ENCODE measurements at places on chromosomes 13 and 19.
A peak's percentile ranks its signal among the peaks of the same experiment; 100 is the strongest.

DNA sequence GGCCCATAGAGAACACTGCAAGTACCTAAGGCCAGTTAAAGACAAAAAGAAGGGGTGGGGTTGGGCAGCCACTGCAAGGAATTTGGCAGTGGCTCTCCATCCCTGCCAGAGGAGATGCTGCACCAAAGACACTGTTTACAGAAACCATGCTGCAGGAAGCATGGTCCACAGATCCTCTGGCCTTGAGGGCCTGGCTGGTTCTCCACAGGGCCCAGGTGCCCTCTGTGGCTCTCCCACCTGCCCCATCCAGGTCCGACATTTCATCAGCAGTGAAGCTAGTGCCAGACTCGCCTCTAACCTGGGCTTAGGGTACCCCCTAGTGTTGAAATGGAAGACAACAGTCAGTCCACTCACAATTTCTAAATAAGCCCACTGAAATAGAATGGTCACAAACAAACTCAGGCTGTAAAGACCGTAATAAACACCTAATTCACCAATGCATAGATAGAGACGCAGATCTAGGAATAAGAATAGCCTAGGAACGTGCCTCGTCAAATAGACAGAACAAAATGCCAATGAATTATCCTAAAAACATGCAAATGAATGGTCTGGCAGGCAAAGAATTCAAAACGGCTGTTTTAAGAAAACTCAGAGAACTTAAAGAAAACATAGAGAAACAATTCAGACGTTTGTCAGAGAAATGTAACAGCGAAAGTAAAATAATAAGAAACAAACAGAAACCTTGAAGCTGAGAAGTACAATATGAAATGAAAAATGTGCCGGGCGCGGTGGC, 23.3 kb downstream of the LYPD4 start:
- DNase-seq: peak; percentile 25

GRCh38 chr13:41610404-41610803, 153.1 kb downstream of the RGCC start:
- no peak for DNase-seq

DNA sequence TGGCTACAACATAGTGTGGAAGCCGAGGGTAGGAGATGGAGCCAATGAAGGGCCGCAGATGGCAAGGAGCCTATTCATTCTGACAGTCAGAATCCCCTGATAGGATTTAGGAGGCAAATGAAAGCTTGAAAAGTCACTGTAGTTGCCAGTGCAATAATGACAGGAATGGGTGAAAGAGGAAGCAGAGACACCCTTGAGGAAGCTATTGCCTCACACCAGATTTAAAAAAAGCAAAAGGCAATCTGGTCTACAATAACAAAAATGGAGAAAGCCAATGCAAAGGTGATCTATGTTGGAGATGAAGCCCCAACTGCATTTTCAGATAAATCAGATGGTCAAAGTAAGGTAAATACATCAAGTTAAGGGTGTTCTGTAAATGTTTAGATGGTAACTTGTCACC, 158.5 kb downstream of the TUBA3C start:
- no peak for DNase-seq

DNA sequence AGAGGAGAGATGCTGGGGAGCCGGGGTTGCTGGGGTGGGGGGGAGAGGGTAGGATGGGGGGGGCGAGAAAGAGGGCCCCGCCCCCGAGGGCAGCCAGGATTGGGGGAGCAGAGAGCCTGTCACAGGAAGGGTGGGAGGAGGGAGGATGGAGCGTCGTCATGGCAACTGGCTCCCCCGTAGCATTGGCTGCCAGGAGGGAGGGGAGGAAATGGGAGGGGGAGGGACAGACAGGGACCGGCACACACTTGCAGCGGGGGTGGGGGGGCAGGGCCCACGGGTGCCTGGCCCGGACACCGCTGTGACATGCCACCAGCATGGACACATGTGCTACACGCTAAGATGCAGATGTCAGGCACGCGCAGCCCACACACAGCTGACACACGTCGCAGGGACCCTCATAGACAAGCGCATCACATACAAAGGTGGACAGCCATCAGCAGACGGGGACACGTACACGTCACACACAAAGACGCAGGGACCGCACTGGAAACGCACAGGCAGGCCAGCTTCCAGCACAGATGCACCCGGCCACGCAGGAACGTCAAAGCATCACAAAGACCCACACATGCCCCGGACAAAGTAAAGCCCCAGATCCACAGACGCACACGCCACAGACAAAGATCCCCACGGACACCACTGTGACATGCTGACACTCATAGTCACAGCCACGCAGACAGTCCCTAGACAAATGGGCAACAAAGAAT, at the start of gene LMTK3:
TSS of gene LMTK3 (minus strand) at position 36 of the 704 bp plus-strand sequence. CDS start 259 bp downstream, outside the sequence.
- peak; percentile 57 for DNase-seq

- no peak for DNase-seq
Measured at GRCh38 chr13:30721936-30722335, 13.4 kb upstream of the ALOX5AP start.

DNA sequence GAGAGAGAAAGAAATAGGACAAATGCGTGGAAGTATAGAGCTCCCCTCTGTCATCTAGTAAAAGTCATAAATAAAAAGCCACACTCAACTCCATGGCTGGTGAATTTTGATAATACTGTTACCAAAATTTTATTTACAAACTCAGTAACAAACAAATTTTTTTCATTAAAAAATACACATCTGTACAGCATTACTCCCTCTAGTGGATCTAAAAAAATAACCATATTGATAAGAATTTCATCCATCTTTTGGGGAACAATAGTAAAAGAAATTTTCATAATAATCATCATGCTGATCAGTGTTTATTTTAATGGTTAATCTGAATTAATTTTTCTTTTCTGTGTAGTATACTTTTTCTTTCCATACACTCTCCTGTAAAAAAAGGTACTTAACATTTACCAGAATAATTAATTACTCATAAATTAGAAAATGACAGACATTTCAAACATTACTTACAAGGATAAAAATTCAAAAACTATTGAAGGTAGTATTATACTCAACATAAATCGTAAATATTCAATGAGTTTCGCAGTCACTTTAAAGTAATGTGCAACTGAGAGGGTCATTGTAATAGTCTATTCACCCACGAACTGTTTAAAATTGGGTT, 173.5 kb upstream of the LSM14A start:
- no peak for DNase-seq

DNA sequence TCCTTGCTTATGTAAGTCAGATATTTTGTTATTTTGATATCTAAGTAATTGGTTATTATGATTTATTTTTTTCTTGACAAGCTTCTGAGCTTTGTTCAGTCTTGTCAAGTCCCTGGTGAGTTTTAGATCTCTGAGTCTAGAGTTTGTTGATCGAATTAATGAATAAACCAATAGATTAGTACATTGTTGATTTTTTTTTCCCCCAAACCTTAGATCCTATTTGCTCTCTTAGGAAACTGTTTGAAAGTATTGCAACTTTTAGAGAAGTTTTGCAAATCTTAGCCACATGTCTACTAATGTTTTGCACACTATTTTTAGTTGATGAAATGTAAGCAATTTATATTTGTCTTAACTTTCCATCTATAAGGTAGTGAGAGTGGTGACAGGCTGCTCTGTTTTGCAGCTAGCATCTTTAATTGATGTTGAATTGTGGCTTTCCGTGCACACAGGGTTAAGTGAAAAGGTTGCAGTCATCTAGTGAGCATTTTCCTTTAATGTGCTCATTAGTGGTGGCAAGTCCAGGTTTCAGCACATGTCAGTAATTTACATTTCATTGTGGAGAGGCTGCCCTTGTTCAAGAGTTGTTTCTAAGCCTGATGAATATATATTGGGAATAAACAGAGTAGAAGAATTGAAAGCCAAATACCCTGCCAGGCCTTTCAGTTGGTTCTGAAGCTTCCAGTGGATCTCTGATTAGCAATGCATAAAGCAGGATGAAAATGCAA, 86.3 kb downstream of the PCCA start:
- no peak for DNase-seq

DNA sequence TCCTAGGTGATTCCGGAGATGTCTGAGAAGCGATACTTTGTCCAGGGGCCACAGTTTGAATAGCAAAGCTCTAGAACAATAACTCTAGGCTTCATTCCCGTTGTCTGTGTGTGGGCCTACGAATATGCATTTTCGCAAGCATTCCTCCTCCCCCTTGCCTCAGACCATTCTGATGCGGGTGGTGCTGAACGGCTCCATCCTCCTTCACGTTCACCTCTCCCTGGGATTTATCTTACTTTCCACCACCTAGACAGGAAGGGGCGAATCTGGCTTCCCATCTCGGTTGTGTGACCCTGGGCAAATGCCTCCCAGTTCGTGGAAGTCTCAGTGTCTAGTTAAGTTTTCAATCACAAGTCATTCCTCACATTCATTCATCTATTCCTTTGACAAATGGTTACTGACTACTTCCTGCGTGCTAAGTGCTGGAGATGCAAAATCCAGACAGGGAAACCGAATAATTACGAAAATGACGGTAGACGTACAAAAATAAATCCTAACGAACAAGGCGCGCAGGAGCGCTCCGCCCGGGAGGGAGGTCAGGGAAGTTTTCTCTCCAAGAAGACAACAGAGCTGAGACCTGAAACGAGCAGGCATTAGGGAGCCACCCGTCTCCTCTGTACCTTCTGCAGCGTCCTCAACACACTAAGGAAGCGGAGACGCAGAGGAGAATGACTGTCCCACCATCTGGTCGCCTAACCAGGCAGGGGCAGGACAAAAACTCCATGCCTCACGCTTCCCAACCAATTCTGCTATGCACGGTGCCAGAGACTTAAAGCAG, 1.3 kb upstream of the CNOT3 start:
- peak; percentile 14 for DNase-seq

GRCh38 chr13:84430015-84430414, 547.7 kb upstream of the SLITRK1 start:
- no peak for DNase-seq

DNA sequence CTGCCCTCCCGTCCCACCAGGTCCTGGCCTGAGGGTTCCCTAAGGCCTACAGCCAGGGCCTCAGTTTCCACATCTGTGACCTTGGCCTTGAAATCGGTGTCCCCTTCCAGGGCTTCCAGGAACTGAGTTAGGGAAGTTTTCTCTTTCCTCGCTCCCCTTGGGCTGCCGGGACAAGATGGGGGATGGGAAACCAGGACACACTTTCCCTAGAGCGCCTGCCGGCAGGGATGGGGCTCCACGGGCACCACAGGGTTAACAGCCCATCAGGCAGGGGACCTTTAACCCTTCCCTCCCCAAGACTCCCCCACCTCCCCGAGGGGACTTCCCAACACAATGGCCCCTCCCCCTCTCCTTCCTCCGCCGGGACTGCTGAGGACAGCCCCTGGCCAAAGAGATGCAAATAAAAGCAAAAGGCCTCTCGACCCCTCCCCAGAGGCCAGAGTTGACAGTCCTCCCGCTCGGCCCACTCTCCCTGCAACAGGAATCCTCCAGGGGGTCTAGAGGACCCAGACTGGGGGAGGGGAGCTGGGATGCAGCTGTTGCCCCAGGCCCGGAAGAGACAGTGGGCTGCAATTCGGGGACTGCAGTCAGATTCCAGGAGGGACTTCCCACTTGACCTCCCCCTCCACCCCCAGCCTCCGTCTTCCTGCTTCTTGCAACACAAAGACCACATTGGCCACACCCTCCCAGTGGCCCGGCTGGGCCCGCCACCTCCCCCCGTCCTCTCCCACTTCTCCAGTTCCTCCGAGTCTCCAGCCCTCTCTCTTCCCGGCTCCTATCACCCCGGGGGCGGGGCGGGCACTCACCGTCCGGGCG, 3.4 kb downstream of the BBC3 start:
- peak; percentile 75 for DNase-seq

DNA sequence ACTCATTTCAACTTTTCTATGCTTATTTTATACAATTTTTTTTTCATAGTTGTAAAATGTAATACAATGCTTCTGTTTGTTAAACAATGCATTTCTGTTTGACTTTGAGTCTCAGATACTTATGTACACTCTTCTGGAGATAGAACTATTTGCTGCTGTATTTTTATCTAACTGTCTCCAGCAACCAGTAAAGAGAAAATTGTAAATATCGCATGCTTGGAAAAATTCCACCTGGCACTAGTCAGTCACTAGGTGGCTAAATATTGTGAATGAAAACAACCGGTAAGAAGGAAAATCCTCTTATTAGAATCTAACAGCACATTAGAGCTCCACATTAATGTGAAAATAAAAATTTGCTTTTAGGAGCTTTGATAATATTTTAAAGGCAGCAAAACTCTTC, 876.5 kb downstream of the PCDH9 start:
- DNase-seq: no peak

- DNase-seq: no peak
Measured at GRCh38 chr19:31980796-31981195, 364.6 kb upstream of the ZNF507 start.

GRCh38 chr19:56838909-56839651, 1.4 kb downstream of the PEG3 start:
- DNase-seq: no peak

DNA sequence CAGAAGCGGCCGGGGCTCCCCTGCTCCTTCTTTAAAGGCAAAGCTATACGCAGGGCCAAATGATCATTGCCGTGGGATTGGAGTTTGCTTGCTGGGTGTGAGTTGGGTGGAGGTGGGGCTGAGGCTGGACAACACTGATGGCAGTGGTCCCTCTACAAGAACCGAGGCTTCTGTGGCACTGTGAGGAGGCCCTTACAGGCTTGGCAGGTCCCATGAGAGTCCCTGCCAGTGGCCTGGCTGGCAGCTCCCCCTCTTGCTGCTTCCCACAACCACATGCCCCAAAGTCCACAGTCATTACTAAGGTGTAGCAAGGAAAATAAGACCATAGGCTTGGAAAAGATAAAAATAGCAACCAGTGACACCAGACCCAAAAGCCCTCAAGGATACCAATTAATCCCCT, 98.4 kb downstream of the ANKRD10 start:
- DNase-seq: no peak

DNA sequence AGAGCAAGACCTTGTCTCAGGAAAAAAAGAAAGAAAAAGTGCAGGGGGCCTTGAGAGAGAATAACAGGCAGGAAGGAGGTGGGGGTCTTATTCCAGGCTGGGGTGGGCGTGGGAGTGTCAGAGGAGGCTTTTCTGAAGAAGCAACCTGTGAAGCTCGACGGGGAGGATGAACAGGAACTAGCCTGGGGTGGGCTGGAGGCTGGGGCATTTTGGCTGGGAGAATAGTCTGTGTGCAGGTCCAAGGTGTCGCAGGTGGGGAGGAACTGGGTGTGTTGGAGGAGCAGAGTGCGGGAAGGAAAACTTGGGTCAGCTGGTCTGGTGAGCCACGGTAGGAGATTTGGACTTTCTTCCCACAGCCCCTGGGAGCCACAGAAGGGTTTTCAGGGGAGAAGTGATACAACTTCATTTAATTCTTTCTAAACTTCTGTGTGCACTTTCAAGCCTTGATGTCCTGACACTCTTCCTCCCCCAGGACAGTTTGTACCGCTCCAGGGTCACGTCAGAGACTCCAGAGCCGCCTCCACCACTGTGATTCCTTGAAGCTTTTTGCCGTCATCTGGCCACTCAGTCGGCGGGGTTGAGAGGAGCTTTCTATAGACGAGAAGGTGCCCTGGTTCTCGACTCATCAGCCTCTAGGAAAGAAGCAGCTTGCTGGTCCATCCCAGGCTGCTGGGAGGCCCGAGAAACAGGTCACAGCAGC, 138.7 kb downstream of the SIPA1L3 start:
- DNase-seq: no peak

DNA sequence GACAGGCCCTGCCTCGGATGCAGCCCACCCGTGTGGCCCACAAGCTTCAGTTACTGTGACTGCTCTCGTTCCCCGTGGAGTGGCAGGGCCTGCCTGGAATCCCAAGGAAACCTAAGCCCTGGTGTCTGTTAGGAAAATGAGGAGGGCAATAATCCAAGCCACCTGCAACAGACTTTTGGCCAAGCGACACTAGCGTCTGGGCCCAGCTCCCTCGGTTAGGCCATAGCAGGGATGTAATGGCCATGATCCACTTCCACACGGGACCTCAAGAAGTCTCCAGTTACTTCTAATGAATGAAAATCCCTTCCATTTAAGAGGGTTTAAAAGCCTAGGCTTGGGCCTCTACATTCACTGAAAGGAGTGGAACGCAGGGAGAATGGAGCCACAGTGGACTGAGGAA, 8.9 kb downstream of the ZC3H4 start:
- DNase-seq: no peak

Measured in T-helper 2 cell treated with Interferon-gamma antibody and Interleukin-4, amounts not matched to agents 5 μg/mL and 100 μg/mL, for 36 hours (primary cell).